Prostate gland (tissue), 2 donors: ENCODE measurements at places on chromosomes 2 and 18.

GRCh38 chr2:233165543-233165894, 86.0 kb upstream of the ATG16L1 start:
- no peak for DNase-seq

GRCh38 chr2:53941749-53942148, 29.0 kb downstream of the PSME4 start:
- no peak for DNase-seq

DNA sequence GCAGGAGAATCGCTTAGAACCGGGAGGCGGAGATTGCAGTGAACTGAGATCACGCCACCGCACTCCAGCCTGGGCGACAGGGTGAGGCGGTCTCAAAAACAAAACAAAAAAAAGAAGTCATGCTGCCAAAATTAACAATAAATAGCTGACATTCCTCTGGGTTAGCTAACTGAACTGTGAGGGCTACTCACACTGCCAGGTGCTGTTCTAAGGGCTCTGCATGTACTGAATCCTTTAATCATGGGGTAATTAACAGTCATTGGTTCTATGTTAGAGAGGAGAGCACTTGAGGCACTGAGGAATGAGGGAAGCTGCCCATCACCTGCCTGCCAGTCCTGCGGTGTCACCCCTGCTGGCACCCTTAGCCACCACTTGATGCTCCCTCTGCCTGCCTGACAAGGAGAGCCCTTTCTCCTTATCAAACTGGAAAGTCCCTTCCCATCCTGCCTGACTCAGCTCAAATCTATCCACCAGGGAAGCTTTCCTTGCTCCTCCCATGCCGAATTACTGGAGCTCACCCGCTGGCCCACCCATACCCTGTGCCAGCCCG, 73.0 kb upstream of the RIOK3 start:
- no peak for DNase-seq

GRCh38 chr2:3571284-3571683, 3.8 kb upstream of the RPS7 start:
- no peak for DNase-seq

DNA sequence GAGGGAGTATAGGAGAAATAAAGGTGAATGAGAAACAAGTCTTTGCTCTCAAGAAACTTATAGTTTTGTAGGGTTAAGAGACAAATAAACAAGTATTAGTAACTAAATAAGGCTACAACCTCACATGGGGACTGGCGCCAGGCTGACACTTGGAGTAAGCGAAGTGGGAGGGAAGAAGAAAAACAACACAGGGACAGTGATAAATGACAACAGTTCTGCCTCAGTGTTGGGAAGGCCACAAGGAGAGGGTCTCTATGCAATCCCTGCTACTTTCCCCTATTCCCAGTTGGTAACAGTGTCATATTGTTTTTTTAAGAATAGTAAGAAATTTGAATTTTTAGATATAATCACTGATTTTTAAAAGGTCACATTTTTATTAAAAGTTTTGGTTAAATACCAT, 4.0 kb downstream of the APLF start:
- DNase-seq, result no peak
